ENCODE measurements at places on chromosomes 5 and 9.

GRCh38 chr5:102910240-102911226, 155.4 kb downstream of the PAM start:
- peak; percentile 75 for ATAC-seq

- no peak for ATAC-seq
Measured at GRCh38 chr9:88990041-88990728, 1.1 kb upstream of the S1PR3 start.

DNA sequence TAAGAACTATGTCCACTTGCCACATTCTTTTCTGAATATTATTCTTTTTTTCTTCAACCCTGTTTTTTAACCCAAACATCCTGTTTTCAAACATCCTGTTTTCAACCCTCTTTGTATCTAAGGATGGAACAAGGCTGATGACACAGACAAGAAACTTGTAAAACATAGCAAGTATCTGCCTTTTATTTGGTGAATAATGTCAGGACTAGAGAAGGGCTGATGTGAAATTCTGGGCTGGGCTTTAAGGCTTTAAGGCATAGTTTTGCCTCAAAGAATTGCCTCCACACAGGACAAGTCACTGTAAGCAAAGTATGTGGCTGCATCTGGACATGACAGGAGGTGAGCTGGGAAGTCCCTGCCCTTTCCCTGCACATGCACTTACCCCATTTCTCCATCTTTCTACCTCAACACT, 42.5 kb upstream of the RIC1 start:
- peak; percentile 54 for ATAC-seq

GRCh38 chr9:80191108-80191507, 619.3 kb downstream of the TLE4 start:
- no peak for ATAC-seq

DNA sequence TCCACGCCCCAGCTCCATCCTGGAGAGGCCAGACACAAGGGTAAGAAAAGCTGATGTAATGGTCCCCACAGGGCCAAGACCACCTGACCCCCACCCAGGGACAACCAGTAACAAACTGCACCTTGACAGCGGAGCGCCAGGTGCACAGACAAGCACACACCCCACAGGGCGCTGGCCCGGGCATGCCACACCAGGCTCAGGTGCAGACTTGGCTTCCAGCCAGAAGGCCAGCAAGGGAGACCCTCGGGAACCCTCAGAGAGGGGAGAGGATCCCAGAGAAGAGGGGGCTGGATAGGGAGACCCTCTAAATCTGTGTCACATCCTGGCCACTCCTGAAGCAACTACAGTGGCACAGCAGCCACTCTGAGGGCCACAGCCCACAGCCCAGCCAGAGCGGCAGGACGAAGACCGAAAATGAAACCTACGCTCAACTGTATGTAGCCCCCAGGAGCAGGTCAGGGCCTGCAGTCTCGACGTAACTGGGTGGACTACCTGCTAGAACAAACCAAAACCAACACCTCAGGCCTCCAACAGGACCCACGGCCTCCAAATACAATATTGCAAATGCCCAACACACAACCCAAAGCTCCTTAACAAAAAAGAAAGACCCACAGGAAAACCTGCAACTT, 18.5 kb downstream of the CAMSAP1 start:
- no peak for ATAC-seq

DNA sequence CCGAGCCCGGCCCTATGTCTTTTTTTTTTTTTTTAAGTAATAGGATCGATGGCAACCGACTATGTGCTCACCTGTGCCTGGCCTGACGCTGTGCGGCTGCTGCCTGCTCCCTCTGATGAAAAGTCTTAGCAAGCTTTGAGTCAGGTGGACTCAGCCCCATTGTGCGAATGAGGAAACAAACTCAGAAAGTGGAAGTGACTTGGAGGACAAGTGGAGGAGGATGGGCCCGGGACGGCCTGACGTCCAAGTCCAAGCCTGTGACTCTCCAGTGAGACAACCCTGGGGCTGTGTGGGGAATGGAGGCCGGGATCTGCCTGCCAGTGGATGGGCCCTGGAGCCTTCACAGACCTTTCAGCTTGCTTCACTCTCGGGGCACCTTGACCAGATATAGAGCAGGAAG, 57.9 kb downstream of the EXD3 start:
- ATAC-seq = no peak

DNA sequence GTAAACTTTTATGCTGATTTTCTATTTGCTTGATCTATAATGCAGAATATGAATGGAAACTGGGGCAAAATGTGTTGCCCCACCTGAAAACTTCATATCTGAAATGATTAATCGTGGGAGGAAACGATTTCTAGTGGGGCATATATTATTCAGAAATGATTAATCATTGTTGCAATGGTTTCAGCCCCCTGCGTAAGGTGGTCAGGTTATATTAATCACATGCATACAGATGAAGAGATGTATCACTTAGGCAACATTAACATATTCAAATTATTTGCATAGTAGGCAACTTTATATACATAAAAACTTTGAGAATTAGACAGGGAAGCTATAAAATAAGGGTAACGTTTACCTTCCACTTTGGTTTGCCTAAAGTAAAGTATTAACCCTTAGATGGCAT, 49.8 kb downstream of the LSM11 start:
- no peak for ATAC-seq

- no peak for ATAC-seq
Measured at GRCh38 chr5:151408591-151409230, 38.7 kb upstream of the SLC36A1 start.
